ENCODE measurements at places on chromosomes 16 and 17. TPM values are rescaled to one million over a fixed set of nuclear protein-coding genes. Genes with fewer than 3 reads are reported as not detected.

DNA sequence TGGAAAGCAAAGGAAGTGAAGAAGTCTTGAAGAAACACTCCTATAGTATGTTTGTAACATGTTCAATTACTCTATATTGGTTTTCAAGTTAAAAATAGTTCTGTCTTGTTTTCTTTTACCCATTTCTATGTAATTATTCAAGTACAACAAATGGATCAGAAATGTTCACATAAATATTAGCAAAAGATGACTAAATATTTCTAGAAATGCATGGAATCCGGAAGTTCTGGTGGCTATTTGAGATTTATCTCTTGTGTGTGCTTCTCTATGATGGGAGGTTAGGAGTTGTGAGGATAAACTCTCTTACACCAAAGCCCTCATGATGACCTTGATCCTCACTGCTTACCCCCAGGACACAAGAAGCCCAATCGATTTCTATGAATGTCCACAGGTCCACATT is 237.5 kb downstream of the CDH8 start:
- no peak for DNase-seq

PHB1 gene
- 200 TPM for total RNA-seq

DPEP2NB gene
- not detected for total RNA-seq

GRCh38 chr17:47935961-47936360 is 5.4 kb upstream of the PNPO start:
- DNase-seq, result no peak

ANKRD40CL gene
- not detected for total RNA-seq

EDC4 gene
- total RNA-seq, result 35.3 TPM

- DNase-seq, result no peak
Observed at GRCh38 chr17:33798308-33798707, 456.8 kb upstream of the CCL2 start.

GRCh38 chr17:76816590-76817135 is 51.5 kb upstream of the MGAT5B start:
- no peak for DNase-seq

GRCh38 chr17:27403480-27404005 is 52.7 kb upstream of the KSR1 start:
- no peak for DNase-seq

- DNase-seq, result no peak
Observed at GRCh38 chr16:12339686-12340085, 363.2 kb downstream of the SNX29 start.

DNA sequence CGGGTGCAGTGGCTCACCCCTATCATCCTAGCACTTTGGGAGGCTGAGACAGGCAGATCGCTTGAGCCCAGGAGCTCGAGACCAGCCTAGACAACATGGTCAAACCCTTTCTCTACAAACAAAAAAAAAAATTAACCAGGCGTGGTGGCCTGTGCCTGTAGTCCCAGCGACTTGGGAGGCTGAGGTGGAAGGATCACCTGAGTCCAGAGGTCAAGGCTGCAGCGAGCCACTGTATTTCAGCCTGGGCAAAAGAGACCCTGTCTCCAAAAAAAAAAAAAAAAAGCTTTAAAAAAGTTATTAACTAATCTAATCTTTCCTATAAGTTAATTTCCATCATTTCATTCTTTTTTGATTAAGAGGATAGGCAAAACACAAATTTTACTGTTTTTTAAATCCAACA is 2.5 kb downstream of the NCOR1 start:
- no peak for DNase-seq

FASN gene
- total RNA-seq, result 28.0 TPM

GRCh38 chr17:19274893-19275292 is 37.7 kb downstream of the EPN2 start:
- no peak for DNase-seq

DNA sequence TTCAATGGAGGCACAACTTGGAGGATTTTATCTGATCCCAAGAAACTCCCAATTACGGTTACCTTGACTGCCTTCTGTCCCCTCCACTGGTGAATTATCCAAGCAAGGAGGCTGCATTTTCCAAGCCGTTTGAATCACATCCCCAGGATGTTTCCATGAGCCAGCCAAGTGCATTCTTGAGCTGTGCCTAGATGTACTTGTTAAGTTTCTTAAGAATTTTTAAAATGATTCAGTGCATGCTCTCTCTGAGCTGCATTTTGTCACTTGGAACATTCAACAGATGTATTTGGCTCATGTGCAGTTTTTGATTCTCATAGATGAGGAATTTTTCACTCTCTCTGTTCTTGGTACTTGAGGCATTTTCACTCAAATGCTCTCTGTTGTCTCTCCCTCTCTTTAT is 202.6 kb upstream of the MYOCD start:
- no peak for DNase-seq

Measured in heart left ventricle (tissue), 16 donors.